ENCODE measurements at places on chromosomes 6 and 20.

GRCh38 chr6:156809034-156809433, 31.9 kb downstream of the ARID1B start:
- DNase-seq: no peak

GRCh38 chr20:3046677-3047462, 1.0 kb downstream of the MRPS26 start:
- peak; percentile 58 for DNase-seq

DNA sequence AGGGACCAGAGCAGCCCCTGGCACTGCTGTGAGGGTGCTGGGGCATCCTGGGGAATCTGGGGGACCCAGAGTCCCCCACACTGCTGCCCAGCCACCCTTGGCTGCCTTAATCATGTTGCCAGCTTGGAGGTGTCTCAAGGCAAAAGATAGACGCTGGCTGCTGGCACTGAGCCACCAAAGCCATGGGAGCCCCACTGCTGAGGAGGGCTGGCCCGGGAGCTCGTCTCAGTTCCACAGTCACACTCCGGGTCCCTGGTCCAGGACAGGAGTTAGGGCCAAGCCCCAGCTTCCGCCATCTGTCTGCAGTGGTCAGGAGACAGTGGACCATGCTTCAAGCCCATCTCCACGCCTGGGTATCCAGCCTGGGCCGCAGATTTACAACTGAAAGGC, 41.0 kb upstream of the HMGA1 start:
- DNase-seq: no peak

DNA sequence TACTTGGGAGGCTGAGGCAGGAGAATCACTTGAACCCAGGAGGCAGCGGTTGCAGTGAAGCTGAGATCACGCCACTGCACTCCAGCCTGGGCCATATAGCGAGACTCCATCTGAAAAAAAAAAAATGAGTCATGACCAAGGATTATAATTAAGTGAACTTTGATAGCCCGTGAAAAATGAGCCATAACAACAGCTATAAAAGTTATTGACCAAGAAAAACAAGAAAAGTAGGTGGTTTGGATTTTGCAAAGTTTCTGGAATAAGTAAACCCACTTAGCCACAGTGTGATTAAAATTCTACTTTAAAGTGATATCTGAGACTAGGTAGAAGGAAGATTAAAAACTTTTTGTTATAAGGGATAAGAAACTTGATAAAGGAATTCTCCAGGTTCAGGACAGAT, 25.9 kb upstream of the BCLAF1 start:
- DNase-seq: no peak

- peak; percentile 72 for DNase-seq
Measured at GRCh38 chr6:67933278-67933677, 701.8 kb upstream of the ADGRB3 start.

All from mesendoderm (in vitro differentiated cells).